ENCODE measurements at places on chromosomes 7 and 10.

DNA sequence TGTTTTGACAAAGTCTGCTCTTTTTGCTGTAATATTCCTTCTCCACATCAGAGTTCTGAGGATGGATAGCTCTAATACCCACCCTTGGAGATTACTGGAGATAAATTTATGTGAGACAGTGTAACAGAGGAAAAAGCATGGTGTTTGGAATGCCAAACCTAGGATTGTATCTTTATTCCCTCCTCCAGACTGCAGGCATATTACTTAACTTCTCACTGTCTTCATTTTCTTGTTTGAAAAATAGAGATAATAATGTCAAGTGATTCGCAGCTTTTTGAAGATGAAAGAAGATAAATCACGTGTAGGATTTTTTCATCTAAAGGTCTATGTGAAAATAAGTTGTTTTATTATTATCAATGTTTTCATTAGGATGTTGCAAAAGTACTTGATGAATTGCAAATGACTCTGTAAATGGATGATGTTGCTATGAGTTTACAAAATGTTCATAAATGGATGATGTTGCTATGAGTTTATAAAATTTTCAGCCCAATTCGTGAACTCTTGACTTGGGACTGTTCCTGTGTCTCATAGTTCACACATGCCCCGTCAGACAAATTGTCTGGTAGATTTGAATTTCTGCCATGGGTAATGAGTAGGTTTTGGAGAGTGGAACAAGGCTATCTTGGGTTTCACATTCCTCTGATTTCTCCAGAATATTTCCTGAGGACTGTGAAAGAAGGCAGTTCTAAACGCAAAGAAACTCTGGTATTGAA is 113.1 kb upstream of the IGFBP3 start:
- DNase-seq = no peak

DNA sequence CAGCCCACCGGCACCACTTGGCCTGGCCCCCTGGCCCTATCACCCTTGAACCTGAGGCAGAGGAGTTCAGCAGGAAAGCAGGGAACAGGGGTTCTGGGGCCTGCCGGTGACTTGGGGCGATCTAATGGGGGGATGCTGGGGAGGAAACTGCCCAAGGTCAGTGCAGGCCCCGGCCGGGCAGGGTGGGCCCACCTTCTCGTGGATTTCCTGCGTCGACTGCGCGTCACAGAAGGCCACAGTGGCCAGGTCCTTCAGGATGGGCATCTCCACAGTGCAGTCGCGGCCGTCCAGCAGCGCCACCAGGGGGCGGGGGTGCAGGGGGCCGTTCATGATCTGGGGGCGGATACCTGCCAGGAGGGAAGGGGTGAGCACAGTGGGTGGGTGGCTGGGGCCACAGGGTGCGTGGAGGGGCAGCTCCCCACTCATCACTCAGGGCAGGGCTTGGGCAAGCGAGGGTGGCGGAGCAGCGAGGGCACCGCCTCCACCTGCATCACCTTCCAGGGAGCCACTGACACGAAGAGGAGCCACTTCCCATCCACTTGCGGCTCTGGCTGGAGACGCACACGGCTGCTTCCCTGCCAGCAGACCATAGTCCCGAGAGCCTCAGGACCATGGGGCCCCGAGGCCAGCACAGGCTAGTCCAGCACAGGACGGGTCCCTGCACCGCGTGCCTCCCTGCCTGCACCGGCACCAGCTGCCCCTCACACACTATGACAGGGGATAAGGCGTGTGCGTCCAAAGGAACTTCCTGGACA is 61.4 kb downstream of the ZRANB1 start:
- DNase-seq = no peak

GRCh38 chr7:32643194-32643593 is 147.9 kb downstream of the AVL9 start:
- DNase-seq = no peak

DNA sequence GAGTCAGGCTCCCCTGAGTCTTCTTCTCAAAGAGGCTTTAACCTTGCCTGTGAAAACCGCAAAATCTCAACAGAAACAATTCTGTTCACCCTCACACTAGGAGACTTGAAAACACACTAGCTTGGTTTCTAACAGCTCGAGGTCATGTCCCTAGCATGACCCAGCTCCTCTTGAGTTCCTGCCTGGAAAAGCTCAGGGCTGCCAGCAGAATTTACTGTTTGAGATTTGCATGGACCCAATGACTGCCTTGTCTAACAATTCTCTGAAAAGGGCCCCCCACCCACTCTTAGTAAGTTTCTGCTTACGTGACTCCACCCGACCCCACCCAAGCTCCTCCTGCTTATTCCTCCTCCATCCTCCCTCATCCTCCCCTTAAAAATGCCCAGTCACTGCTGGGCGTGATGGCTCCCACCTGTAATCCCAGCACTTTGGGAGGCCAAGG is 85.1 kb upstream of the KMT2C start:
- peak; percentile 13 for DNase-seq

DNA sequence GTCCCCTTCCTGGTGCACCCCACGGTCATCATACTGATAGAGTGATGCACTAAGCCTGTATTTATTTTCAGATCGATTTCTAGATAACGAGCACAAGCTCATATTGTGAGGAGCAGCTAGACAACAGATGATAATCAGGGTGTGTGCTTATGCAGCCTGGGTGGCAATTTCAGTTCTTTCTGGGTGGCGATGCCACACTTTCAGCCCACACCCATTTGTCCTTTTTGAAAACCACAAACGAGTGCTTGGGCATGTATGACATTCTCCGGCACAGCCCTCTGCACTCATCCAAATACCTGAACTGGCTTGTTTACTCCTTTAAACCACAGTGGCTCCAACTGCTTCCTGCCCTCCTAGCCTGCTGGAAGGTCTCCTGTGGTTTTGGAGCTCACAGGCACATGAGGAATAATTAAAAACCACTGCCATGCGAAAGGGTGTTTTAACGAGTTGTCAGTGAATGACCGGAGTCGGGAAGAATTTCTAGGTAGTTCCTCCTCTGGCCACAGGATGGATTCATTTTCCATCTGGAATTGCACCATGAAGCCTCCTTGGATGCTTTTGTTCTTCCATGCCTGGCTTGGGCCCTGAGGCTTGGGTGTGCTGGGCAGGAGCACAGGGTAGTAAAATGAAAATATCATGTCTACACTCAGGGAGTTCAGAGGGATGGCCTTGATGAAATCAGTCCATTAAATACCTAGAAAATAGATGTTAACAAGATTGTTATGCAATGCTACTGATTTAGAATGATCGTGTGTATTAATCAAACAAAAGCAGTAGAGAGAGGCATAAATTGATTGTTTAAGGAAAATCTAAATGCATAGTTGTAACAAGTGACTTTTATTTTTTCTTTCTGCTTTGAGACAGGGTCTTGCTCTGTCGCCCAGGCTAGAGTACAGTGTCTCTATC is 52.4 kb upstream of the ITGB1 start:
- no peak for DNase-seq

DNA sequence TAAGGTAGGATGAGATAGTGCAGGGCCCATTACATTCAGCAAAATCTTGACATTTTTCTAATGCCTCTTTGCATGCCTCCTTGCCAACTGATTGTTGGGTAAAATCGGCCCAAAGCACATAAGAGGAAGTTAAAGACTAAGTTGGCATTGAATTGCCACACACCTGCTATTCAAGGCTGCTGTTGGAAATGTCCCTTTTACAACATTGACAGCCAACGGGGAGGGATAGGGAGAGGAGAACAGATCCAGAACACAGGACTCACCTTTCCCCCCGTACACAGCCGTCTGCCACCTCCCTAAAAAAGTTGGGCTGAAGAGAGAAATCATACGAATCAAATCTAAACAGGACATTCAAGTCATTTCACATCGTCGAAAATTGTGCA is 695 bp downstream of the FAM237B start:
- DNase-seq = no peak

- no peak for DNase-seq
Measured at GRCh38 chr10:104297697-104298660, 29.0 kb downstream of the GSTO2 start.

GRCh38 chr10:75211007-75211691 is 553 bp downstream of the VDAC2 start:
- no peak for DNase-seq

DNA sequence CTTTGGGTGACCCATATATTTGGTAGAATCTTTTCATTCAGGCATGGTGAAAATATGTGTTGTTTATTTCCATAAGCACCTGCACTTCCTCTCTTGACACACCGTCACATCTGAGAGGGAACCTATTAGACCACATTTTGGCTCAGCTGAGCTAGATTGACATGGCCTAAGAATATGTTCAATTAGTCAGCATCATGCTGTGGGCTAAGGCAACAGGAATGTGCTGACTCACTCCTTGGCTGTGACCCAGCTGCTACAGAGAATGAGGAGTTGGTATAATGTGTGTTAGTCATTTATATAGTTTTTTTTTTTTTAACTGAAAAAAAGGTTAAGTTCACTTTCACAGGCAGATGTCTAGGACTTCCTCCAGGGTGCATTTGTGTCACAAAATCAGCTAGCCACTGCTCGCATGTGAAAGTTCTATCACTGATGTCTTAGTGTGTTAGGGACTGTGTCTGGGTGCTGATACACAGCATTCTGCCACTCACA is 180.6 kb downstream of the SEMA3E start:
- peak; percentile 54 for DNase-seq

- DNase-seq = no peak
Measured at GRCh38 chr7:70856901-70857630, 274.9 kb upstream of the GALNT17 start.

DNA sequence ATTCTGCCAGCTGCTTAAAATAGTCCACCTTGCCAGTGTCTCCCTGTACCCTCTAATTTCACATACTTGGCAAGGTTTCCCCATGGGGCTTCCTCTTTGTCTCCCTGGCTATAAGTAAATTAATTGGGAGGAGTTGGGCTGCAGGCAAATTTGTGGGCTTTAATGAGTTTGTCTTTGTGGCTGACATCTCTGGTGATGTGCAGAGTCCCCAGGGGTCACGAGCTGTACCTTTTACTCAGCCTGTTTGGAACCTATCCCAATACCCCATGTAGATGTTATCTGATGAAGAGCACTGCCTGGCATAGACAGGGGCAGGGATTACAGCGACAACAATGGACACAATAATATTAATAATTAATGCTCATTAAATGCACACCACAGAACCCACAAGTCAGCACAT is 132.5 kb downstream of the SLIT1 start:
- DNase-seq = no peak

- DNase-seq = no peak
Measured at GRCh38 chr7:31562002-31562401, 48.1 kb downstream of the ITPRID1 start.

DNA sequence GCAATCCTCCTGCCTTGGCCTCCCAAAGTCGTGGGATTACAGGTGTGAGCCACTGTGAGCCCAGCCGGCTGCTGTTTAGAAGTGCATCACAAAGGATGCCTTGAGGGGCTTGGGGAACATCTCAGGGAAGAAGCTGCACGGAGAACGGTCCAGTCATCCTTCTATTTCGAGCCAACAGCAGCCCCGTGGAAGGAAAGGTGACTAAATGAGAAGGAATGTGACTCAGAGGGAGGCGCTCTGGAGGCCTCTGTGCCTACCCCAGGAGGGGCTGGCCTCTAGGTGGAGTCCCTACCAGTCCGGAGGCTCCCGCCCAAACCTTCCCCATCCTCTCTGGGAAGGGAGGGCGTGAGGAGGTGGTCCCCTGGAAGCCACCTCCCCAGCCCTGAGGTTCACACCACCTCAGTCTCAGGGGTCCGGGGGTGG is 76.2 kb downstream of the CTBP2 start:
- no peak for DNase-seq

DNA sequence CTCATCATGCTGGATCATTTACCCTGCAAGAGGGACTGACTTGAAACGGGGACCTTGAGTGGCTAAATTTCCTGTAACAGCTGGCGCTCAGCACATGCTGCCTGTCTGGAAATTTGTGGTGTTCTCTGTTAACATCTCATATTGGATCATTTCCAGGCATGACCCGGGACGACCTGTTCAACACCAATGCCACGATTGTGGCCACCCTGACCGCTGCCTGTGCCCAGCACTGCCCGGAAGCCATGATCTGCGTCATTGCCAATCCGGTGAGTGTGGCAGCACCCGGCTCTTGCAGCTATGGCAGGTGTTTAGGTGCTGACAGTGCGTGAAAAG is 9.9 kb downstream of the MDH2 start:
- no peak for DNase-seq

DNA sequence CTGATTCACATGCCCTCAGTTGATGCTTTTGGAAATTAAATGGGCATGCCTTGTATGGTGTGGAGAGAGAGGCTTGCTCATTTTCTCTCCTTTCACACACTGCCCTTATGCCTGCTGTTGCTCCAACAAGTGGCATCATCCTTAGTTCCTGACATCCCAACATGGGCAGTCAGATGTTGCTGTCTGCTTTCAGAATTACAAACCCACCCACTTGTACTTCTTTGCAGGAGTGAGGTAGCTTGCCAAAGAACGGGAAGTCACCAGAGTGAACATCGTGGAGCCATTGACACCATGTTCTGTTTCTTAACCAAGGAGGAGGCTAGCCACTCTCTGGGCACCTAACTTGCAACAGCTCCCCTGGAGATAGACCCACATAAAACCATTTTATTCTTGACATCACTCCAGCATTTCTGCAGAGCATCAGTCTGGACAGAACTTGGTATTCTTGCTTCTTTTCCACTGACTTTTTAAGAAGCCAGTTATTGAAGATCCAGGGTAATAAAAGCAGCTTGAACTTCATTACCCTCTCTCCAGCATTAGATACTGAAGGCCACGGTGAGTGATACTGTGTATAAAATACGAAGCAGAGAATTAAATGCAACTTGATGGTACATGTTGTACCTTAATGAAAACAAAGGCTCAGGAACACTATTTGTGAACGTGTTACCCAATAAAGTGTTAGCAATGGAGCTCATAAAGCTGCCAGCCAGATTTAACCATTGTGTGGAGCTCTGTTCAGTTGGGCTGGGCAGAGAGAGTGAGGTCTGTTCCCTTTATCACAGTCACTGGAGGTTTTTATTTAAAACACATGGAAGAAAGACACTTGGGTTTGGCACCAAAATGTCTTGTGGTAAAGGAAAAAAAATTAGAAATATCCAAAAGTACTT is 195.8 kb upstream of the HABP2 start:
- DNase-seq = no peak

DNA sequence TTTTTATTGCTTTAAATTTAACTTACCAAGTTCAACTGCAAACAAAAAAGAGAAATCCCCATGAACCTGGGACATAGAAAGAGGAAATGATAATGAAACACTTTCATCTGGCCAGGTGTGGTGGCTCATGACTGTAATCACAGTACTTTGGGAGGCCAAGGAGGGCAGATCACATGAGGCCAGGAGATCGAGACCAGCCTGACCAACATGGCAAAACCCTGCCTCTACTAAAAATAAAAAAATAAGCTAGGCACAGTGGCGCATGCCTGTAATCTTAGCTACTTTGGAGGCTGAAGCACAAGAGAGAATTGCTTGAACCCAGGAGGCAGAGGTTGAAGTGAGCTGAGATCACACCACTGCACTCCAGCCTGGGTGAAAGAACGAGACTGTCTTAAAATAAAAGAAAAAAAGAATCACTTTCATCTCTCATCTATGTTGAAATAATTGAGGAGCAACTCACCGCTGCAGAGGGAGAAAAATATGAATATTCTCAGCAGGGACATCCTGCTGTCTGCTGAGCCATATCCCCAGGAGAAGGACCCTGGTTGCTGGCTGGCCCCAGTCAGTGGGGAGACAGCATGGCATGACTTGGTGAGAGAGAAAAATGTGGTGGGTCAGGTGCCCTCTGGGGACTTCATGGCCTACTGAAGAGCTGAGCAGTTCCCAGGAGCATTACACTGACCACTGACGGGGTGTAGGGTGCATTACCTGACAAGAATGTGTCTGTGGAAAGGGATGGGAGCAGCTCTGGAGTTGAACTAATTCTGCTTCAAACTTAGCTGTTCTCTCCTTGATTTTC is 22.8 kb upstream of the TARP start:
- no peak for DNase-seq
